ENCODE measurements at places on chromosomes 16 and 17.

DNA sequence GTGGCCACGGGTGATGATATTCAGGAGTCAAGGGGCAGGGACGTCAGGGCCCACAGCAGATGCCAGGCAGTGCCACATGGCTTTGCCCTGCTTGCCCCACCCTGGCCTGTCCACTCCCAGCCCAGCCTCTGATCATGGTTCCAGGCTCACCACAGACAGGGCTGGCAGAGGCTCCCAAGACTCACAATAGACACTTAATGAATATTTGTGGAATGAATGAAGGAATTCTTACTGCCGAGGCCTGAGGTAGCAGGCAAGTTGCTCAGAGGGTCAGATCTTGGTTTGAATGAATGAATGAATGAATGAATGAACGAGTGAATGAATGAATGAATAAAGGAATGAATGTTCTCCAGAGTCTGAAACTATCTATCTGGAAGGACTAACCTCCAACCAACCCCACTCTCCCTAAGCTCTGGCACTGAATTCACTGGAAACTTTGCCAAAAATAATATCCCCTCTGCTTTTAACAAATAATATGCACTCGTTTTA lies 60.9 kb downstream of the RAI1 start:
- DNase-seq: no peak

GRCh38 chr17:82593590-82594087 lies 54.6 kb downstream of the WDR45B start:
- DNase-seq: no peak

- no peak for DNase-seq
Observed at GRCh38 chr17:17231621-17232302, 5.2 kb downstream of the FLCN start.

DNA sequence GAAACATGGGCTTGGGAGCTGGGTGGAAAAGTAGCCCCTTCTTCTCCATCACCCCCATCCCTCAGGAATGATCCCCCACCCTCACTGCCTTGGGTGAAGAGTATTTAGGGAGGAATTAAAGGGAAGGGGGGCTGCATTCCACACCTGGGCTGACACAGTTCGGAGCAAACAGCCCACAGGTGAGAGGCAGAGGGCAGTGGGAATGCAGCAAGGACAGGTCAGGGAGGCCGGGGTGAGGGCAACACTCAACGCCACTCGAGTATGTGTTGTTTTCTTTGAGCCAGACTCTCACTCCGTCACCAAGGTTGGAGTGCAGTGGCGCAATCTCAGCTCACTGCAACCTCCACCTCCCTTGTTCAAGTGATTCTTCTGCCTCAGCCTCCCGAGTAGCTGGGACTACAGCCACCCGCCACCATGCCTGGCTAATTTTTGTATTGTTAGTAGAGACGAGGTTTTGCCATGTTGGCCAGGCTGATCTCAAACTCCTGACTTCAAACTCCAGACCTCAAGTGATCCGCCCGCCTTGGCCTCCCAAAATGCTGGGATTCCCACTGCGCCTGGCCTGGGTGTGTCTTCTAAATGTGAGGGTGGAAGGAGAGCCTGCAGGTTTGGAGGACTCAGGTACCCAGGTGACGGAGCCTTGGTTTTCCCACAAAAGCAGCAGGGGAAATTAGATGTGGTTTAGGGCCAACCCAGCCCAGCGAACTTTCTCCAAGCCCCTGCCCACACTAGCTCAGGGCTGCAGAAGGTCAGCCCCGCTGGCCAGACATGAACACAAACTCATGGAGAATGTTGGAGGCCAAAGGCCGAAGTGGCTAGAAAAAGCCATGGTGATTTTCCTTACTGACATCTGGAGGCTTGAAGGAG lies 21.2 kb upstream of the ITGA3 start:
- no peak for DNase-seq

DNA sequence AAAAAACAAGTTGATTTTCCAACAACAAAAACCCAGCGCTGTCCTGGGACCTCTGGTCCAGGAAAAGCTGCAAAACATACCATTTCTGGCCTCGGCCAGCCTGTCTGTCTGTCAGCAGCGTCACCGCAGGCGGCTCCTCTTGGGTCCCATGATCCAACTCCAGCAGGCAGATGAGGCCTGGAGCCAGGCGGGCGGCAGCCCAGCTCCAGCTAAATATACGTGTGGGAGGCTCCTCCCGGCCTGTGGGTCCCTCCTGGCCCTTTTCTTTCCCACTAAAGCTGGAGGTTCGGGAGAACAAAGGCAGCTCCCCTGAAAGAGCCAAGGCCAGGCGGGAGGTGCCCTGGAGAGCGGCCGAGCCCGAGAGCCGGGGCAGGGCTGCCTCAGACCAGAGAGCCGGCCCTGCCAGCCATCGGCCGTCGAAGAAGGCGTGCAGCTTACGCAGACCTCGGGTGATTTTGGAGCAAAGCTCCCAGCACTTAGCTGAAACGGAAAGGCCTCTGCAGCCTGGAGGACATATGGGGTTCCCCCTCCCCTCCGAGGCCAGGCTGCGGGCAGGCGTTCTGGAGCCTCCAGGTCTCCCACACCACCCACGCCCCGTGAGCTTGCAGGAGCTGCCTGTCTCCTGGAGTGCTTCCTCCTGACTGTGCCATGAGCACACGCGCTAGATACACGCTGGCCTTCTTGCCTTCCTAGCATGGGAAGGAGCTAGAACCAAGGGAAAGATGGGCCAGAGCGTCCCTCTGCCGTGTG lies 19.9 kb upstream of the JPH3 start:
- DNase-seq: no peak

DNA sequence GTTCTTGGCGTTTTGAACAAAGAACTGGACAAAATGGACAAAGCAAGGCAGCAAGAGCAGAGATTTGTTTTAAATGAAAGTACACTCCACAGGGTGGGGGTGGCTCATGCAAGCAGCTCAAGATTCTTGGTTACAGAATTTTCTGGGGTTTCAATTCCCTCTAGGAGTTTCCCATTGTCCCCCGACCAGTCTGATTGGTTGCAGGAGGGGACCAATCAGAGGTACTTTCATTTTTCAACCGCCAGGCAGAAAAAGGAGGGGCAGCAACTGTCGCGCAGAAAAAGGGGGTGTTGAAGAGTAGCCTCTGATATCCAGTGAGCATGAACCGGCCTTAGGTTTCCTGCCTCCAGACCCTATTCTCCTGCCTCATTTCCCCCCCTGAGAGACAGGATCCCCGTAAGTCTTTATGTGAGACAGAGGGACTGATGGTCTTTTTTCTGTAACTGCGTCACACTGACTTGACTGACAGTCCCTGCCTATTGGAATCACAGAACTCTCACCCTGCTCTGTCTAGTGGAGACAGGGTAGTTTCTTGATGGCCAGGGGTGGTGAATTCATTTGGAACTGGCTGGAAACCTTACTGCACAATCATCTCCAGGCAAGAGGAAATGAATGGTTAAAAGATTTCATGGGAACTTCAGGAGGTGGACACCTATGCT lies 59.4 kb upstream of the ALOX12 start:
- DNase-seq: no peak

- no peak for DNase-seq
Observed at GRCh38 chr16:81261049-81261648, 22.7 kb downstream of the BCO1 start.

- no peak for DNase-seq
Observed at GRCh38 chr16:28072087-28072486, 8.6 kb upstream of the GSG1L start.

- DNase-seq: no peak
Observed at GRCh38 chr16:84508502-84508901, 4.0 kb upstream of the MEAK7 start.

Measured in stimulated activated CD4-positive, alpha-beta T cell treated with anti-CD3 and anti-CD28 coated beads, TNF-alpha, amount 100 ng/mL, for 4 hours (primary cell).